Progenitor cell of endocrine pancreas (in vitro differentiated cells): ENCODE measurements at places on chromosomes 12 and 14.

DNA sequence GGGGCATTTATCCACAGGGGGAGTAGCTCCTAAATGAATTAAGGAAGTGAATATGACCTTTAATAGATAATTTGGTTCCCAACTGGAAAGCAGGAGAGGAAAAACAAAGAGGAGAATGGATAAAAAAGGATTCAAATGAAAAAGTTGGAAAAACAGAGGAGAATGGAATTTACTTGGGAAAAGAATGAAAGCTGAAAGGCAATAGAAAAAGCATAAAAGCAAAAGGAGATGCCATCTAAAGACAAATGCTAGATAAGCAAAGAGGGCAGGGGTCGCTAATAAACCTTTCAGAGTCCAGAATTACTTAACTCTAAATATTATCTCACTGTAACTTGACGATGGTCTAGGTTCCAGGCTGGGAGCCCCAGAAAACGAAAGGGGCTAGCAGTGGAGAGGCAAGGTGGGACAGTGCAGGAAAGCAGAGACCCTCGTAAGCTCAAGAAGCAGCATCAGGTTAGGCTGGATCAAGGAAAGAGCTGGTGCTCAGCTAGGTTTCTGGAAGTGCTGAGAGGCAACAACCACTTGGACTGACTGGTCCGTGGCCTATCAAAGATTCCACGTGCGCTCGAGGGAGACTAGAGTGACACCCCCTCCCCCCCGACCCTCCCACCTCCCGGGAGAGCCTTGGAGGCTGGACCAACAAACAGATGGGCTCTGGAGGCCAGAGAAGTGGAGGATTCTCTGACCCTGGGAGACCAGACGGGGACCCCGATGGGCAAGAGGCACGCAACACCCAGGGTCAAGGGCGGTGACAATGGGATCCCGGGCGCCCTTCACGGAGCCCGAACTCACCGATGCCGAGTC, 1.2 kb downstream of the SLC2A13 start:
- DNase-seq: no peak

DNA sequence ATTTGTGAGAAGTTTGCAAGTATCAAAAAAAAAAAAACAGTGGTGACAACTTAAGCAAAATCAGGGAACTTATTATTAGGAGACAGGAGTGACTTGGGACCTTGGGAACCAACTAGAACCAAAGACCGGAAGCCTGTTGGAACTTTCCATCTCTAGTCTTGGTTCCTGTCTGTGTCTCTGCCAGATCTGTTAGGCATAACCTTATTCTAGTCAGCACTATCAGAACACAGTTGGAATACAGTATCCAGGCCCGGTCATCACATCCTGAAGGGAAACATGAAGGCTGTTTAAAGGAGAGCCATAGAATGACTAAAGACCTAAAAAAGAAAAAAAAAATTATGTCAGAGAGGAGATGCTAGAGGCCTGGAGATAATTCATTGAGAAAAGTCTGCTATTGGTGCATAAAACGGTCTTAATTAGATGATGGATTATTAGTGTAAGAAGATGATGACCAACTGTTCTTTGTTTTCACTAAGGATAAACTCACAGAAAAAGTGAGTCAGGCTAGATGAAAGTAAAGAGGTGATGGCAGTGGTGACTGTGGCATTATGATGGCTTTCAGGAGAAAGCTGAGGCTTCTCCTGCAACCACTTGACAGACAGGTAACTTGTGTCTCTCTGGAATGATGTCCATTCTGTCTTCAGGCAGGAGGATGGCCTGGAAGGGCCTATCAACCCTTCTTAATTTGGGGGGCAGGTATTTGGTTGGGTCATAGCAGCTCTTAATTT, 28.2 kb downstream of the DACT1 start:
- no peak for DNase-seq

GRCh38 chr14:52716155-52716554, 9.2 kb downstream of the PSMC6 start:
- no peak for DNase-seq

DNA sequence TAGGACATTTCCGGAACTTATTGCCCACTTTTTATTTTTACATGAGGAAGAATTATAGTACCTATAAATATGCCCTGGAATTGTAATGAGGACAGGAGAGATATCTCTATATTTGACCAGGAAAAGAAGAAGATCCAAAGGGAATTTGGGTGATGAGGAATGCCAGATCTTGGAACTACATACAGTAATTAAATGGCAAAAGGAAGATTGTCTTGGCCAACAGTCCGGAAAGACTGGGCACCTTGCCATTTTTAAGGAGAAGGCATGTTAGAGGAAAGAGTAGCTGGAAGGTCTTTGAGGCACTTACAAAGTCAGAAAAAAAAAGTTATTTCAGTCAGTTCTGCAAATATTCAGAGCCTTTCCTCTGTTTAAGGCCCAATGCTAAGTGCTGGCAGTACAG, 616.4 kb downstream of the MED13L start:
- no peak for DNase-seq

GRCh38 chr14:94342334-94342934, 19.3 kb upstream of the SERPINA6 start:
- no peak for DNase-seq

GRCh38 chr12:115257791-115258190, 573.8 kb upstream of the TBX3 start:
- DNase-seq: no peak
